ENCODE measurements at places on chromosomes 7 and 10.

- H3K4me3 ChIP-seq = no peak overlapping the region
- H3K27ac ChIP-seq = peak overlapping the region; percentile 88
- H3K36me3 ChIP-seq = no peaks in the 10 kb centered on the region
- H3K4me1 ChIP-seq = peaks cover 19% of the 10 kb centered on the region
- no peak for DNase-seq
These were observed 14.1 kb downstream of the CRYGN start for GRCh38 chr7:151425670-151426440.

DNA sequence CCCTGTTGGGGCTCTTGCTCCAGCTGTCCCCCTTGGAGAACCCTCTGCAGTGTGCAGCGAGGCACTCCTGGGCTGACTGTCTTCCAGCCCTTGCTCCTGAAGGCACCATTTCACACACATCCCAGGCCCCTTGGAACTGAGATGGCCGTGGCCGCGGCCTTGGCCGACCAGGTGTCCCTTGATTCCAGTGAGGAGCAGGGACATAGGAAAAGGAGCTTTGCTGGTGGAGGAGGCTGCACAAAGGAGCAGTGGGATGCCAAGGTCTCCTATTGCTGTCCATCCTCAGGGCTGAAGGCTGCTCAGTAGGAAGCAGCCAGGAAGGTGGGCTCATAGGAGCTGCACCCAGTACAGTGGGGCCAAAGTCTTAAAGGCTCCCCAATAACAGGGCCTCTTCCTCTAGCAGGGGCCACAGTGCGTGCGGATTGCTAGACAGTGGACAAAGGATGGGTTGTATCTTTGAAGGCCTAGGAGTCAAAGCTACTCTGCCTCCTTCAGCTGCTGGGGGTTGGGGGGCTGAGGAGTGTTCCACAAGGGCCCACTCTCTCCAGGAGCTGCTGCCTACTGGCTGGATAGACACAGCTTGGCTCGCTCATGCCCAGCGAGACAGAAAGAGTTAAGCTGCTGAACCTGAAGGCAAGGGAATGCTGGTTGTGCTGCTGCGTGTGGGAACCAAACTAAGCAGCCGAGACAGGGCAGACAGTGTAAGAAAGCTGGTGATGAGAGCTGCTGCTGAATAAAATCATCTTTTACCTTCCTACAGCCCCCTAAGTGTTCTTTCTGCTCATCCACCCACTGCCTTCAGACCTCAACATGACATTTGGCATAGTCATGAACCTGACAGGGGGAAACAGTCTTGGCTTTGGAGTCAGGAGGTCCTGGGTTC, 891.9 kb upstream of the ZNF722 start:
- H3K4me1 ChIP-seq = no peaks in the 10 kb centered on the region

DNA sequence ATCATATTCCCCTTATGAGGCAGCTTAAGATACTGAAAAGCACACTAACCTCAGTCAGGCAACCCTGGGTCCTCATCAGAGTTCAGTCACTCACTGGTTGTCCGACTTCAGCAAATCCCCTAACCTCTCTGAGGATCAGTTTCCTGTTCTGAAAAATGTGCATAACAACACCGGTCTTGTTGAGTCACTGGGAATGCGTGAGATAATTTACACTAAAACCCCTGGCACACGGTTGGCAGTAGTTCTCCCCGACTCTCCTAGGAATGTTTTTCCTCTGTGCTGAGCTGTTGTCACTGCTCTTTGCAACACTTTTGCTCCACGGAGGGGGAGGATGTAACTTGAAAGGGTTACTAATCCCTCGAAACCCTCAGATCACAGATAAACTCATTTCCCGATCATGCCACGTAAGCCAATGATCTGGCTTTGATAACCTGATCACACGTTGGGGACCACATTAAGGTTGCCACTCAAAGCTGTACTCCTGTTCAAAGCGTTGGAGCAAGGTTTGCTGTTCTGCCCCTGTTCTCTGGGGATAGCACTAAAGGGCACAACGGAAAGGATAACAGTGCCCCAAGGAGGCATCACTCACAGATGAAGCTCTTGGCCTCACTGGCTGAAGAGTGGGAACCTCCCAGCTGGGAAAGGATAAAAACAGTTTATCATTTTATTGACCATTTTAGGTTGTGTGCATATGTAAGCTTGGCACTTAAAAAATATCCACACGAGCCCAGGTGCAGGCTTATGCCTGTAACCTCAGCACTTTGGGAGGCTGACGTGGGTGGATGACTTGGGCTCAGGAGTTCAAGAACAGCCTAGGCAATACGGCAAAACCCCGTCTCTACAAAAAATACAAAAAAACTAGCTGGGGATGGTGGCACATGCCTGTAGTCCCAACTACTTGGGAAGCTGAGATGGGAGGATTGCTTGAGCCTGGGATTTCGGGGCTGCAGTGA, 5.0 kb upstream of the RBM17 start:
- H3K27me3 ChIP-seq = no peaks in the 10 kb centered on the region
- no peaks in the 10 kb centered on the region for H3K36me3 ChIP-seq
- no peak overlapping the region for H3K27ac ChIP-seq
- no peak overlapping the region for H3K4me3 ChIP-seq

- no peak overlapping the region for H3K27ac ChIP-seq
- no peak for DNase-seq
- H3K36me3 ChIP-seq = no peaks in the 10 kb centered on the region
- H3K4me3 ChIP-seq = no peak overlapping the region
- no peaks in the 10 kb centered on the region for H3K4me1 ChIP-seq
These were observed 118.9 kb downstream of the SND1 start for GRCh38 chr7:127770885-127771284.

DNA sequence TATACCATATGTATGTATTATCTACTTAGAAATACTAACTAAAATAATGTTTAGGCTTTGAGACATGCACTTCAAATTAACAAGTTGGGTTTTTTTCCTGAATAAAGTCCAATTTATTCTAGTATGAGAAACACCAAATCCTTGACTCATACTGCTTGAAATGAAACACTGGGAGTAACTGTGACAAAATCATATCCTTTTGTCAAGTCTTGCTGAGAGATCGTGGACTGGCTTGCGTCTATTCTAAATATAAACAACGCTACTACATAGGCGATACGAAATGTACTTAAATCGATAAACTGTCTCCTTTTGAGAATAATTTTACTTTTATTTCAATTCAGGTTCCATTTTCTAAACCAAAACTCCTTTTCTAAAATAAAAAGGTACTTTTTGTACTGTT, 16.3 kb downstream of the SMURF1 start:
- H3K4me1 ChIP-seq = peaks cover 5% of the 10 kb centered on the region
- no peaks in the 10 kb centered on the region for H3K36me3 ChIP-seq
- peak overlapping the region; percentile 22 for H3K27ac ChIP-seq
- DNase-seq = no peak
- H3K27me3 ChIP-seq = no peaks in the 10 kb centered on the region

DNA sequence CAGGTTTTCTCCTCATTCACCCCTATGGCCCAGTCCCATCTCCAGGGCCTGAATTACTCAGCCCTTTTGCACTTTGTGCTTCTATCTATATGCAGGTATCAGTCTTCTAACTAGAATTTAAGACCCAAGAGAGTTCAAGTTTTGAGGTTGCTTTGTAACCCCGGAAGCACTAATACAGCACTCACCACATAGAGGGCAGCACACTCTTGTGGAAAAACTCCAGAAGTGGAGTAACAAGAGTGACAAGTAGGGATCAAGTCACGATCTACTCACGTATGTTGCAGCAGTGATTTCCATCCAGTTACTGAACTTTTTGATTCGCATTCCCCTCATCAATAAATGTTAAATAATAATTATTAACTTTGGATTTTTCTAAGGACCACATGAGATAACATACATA, 151.0 kb downstream of the CHCHD3 start:
- H3K36me3 ChIP-seq = no peaks in the 10 kb centered on the region
- DNase-seq = no peak
- no peaks in the 10 kb centered on the region for H3K4me1 ChIP-seq
- H3K27ac ChIP-seq = no peak overlapping the region
- no peak overlapping the region for H3K4me3 ChIP-seq
- H3K27me3 ChIP-seq = no peaks in the 10 kb centered on the region

- no peaks in the 10 kb centered on the region for H3K4me1 ChIP-seq
- H3K36me3 ChIP-seq = no peaks in the 10 kb centered on the region
- no peak overlapping the region for H3K27ac ChIP-seq
- DNase-seq = no peak
These were observed 419.4 kb upstream of the CELF2 start for GRCh38 chr10:10598297-10598696.

GRCh38 chr10:8044331-8044907, 10.1 kb upstream of the GATA3 start:
- H3K4me1 ChIP-seq = no peaks in the 10 kb centered on the region
- peaks cover 16% of the 10 kb centered on the region for H3K27me3 ChIP-seq
- no peak overlapping the region for H3K4me3 ChIP-seq
- H3K27ac ChIP-seq = no peak overlapping the region

GRCh38 chr7:151078233-151079040, 2.2 kb downstream of the FASTK start:
- H3K36me3 ChIP-seq = no peaks in the 10 kb centered on the region
- no peak overlapping the region for H3K4me3 ChIP-seq
- no peaks in the 10 kb centered on the region for H3K27me3 ChIP-seq
- DNase-seq = no peak

GRCh38 chr7:1512781-1513656, 8.8 kb upstream of the INTS1 start:
- peak; percentile 55 for DNase-seq
- H3K27ac ChIP-seq = peak overlapping the region; percentile 69
- no peaks in the 10 kb centered on the region for H3K36me3 ChIP-seq
- no peak overlapping the region for H3K4me3 ChIP-seq

DNA sequence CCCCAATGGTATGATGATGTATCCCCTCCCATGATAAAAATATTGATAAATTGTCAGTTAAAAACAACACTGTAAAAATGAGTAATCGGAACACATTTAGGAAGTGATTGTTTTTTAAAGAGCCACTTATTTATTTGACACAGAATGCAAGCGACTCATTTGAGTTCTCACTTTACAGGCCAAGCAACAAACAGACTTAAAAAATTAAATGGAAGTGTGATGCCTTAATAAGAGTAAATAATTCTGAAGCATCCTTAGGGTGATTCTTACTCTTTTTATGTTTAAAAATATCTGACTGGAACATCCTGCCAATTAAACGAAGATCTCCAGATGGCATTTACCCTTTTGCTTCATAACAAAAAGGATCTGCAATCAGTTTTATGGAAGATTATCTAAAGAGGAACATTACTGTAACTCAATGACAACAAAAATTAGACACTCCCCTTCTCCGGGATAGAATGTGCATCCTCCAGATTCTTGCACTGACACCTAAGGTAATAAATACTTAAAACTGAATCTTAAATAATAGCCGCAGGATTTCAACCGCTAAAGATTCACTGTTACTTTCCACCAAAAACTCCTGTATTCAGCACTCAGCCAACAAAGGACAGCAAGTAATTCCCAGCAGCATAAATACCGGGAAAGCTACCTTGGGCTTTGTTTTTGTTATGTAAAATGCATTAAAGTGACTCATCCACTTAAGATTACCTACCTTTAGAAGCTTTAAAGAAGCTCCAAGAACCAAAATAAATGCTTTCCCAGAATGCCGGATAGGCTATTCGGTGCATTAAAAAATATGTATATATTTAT, 1.7 kb downstream of the CACNA2D1 start:
- peak overlapping the region; percentile 70 for H3K4me3 ChIP-seq
- no peaks in the 10 kb centered on the region for H3K27me3 ChIP-seq
- no peaks in the 10 kb centered on the region for H3K4me1 ChIP-seq
- H3K36me3 ChIP-seq = no peaks in the 10 kb centered on the region
- no peak for DNase-seq

- no peak overlapping the region for H3K27ac ChIP-seq
- no peaks in the 10 kb centered on the region for H3K36me3 ChIP-seq
- no peak overlapping the region for H3K4me3 ChIP-seq
- DNase-seq = no peak
- no peaks in the 10 kb centered on the region for H3K4me1 ChIP-seq
- H3K27me3 ChIP-seq = no peaks in the 10 kb centered on the region
These were observed 173.6 kb upstream of the PDE1C start for GRCh38 chr7:32243687-32244290.

GRCh38 chr7:94649450-94649849, 6.5 kb downstream of the SGCE start:
- no peaks in the 10 kb centered on the region for H3K4me1 ChIP-seq
- no peak overlapping the region for H3K27ac ChIP-seq
- no peak overlapping the region for H3K4me3 ChIP-seq
- no peaks in the 10 kb centered on the region for H3K36me3 ChIP-seq
- no peaks in the 10 kb centered on the region for H3K27me3 ChIP-seq
- DNase-seq = no peak

- no peak for DNase-seq
- no peaks in the 10 kb centered on the region for H3K36me3 ChIP-seq
- no peak overlapping the region for H3K27ac ChIP-seq
- H3K4me3 ChIP-seq = no peak overlapping the region
- H3K27me3 ChIP-seq = no peaks in the 10 kb centered on the region
These were observed 522.9 kb downstream of the NRG3 start for GRCh38 chr10:82397854-82398253.

DNA sequence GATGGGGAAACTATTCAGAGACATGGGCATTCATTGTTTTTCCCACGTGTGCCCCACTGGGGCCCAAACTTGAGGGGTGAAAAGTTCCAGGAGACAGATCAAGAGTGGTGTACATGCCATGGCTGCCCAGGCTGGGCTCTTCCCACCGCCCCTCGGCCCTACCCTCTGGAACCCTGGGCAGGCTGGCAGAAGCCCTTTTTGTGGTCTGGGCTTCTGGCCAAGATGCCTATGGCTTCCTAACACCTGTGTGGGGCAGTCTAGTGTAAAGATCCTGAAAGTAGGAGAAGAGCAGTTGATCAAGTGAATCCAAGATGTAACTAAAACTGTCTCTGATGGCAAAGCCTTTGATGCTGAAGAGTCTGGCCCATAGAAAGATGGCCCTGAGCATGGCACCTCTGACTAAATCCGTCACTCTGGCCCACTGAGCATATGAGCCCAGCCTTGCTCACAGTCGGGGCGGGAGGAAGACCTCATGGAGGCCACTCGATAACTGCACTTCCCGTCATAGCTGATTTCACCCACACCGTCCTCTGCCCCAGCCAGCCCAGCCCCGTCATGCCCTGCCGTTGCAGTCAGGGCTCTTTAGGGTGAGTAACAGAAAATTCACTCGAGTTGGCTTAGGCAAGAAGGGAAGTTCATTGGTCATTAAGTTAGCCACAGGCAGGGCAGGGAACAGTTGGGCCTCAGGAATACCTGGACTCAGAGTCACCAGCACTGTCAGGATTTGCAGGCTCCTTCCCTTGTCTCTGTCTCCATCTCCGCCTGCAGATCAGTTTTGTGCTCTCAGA, 37.9 kb upstream of the MTPAP start:
- H3K4me3 ChIP-seq = no peak overlapping the region
- no peaks in the 10 kb centered on the region for H3K27me3 ChIP-seq
- DNase-seq = no peak
- H3K36me3 ChIP-seq = no peaks in the 10 kb centered on the region
- H3K4me1 ChIP-seq = no peaks in the 10 kb centered on the region

- no peaks in the 10 kb centered on the region for H3K4me1 ChIP-seq
- no peak overlapping the region for H3K4me3 ChIP-seq
- no peak overlapping the region for H3K27ac ChIP-seq
- no peak for DNase-seq
- H3K36me3 ChIP-seq = no peaks in the 10 kb centered on the region
These were observed 31.3 kb upstream of the FRAT2 start for GRCh38 chr10:97365761-97366351.

- peak overlapping the region; percentile 100 for H3K4me3 ChIP-seq
- no peaks in the 10 kb centered on the region for H3K27me3 ChIP-seq
- no peaks in the 10 kb centered on the region for H3K36me3 ChIP-seq
- H3K4me1 ChIP-seq = no peaks in the 10 kb centered on the region
These were observed 993 bp upstream of the SND1 start for GRCh38 chr7:127650847-127651555.

All from uterus (tissue), 4 donors.